Colonic mucosa (tissue), 4 donors: ENCODE measurements at places on chromosomes 3 and 15. TPM values are rescaled to one million over a fixed set of nuclear protein-coding genes. Genes with fewer than 3 reads are reported as not detected.

Gene LRRN1
- 0.24 TPM for total RNA-seq

Gene SNTN
- total RNA-seq, result 0.27 TPM

Gene CAPN3
- 6.8 TPM for total RNA-seq

Gene CFAP100
- total RNA-seq, result not detected

Gene CTXN2
- 0.16 TPM for total RNA-seq

Gene ST8SIA2
- 0.25 TPM for total RNA-seq

Gene CCR3
- total RNA-seq, result not detected

Gene OR5K2
- not detected for total RNA-seq

Gene ATG3
- total RNA-seq, result 59.1 TPM

Gene ILDR1
- total RNA-seq, result 18.4 TPM

Gene MGLL
- 123 TPM for total RNA-seq

Gene CHDH
- 48.6 TPM for total RNA-seq

Gene EFCC1
- 1.7 TPM for total RNA-seq

Gene STAC
- 1.1 TPM for total RNA-seq

Gene TMEM108
- total RNA-seq, result 0.20 TPM

Gene CHRNA7
- total RNA-seq, result 5.2 TPM

Gene SH3GL3
- not detected for total RNA-seq

Gene THBS1
- total RNA-seq, result 162 TPM

Gene CNTN6
- not detected for total RNA-seq

Gene C3orf62
- 4.2 TPM for total RNA-seq

Gene LIPH
- 58.3 TPM for total RNA-seq

Gene LEKR1
- 1.6 TPM for total RNA-seq

Gene NRROS
- 2.1 TPM for total RNA-seq

Gene PRICKLE2
- 4.4 TPM for total RNA-seq

Gene FANCD2OS
- total RNA-seq, result not detected

Gene POLQ
- 2.9 TPM for total RNA-seq

Gene CLPX
- 41.8 TPM for total RNA-seq

Gene PIGZ
- total RNA-seq, result 63.7 TPM

Gene C3orf85
- total RNA-seq, result 10.5 TPM

Gene PPM1L
- 15.6 TPM for total RNA-seq

Gene MASP1
- total RNA-seq, result 0.52 TPM

Gene PRR20G
- not detected for total RNA-seq
